ENCODE measurements at places on chromosomes 7 and 10. TPM values are rescaled to one million over a fixed set of nuclear protein-coding genes. Genes with fewer than 3 reads are reported as not detected.

- no peak for DNase-seq
Observed at GRCh38 chr10:51141010-51141409, 66.7 kb downstream of the PRKG1 start.

DNA sequence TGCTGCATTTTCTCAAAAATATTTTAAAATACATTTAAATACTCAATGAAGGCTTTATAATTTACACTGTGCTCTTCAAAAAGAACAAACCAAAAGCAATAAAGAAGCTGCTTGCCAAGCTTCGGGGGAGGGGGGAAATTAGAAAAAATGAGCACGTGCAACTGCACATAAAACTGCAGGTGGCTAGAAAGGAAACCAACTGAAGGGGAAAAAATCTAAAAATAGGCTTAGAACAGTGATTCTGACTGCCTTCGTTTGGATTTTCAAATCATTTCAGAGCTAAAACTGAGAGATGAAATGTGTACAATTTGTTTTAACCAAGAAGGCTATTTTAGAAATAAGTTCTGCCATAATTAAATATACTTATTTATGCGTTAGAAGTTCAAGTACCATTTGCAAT, 61.4 kb downstream of the ABI1 start:
- DNase-seq, result no peak

DNA sequence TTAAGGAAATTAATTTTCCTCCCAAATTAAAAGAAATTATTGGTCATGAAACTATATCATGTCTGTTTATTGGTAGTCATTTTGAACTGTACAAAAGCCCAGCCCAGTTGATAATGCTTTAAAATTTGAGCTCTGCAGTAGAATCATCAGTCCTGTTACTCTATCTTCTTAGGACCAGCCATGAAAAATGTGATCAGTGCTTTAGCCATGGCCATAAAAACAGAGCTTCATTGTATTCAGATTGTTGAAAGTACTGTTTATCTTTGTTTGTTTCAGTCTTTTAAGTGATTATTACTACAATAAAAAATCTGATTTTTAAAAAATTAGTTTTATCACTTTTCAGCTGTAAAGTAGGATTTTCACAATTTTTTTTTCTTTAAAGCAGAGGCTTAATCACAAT, 13.7 kb upstream of the TFAM start:
- DNase-seq, result no peak

- DNase-seq, result no peak
Observed at GRCh38 chr7:86920154-86920553, 139.3 kb downstream of the ELAPOR2 start.

GRCh38 chr7:10632712-10633111, 341.0 kb upstream of the PHF14 start:
- no peak for DNase-seq

Gene PI4K2A
- total RNA-seq, result 20.1 TPM

All from SJCRH30 (cell line).